GM23248 (cell line): ENCODE measurements at places on chromosomes 5 and 9. TPM values are rescaled to one million over a fixed set of nuclear protein-coding genes. Genes with fewer than 3 reads are reported as not detected.

DNA sequence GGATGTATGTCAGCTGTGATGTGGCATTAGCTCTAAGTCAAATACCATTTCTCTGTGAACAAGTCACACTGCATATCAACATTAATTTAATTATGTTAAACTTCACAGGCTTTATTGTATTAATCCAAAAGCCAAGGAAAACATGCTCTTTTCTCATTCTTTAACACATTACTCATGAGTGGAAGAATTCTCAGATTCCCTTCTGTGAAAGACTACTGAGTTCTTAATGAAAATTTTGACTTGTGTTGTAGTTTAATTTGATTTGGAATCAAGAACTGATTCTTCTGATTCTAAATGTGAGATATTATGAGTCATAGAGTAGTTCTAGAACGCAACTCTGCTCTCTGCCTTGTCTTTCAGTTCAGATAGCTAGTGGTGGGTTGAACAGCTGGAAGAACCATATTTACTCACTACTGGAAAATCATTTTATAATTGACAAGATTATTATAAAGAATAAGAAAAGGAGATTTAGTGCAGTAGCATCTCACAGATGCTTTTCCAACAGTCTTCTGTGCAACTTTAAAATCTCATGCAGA lies 90.6 kb downstream of the VCAN start:
- DNase-seq = peak; percentile 39

ADRB2 gene
- total RNA-seq = 0.65 TPM in 1 of 2 replicates, not detected in the other

TXNDC8 gene
- not detected in 2 replicates for total RNA-seq

DNA sequence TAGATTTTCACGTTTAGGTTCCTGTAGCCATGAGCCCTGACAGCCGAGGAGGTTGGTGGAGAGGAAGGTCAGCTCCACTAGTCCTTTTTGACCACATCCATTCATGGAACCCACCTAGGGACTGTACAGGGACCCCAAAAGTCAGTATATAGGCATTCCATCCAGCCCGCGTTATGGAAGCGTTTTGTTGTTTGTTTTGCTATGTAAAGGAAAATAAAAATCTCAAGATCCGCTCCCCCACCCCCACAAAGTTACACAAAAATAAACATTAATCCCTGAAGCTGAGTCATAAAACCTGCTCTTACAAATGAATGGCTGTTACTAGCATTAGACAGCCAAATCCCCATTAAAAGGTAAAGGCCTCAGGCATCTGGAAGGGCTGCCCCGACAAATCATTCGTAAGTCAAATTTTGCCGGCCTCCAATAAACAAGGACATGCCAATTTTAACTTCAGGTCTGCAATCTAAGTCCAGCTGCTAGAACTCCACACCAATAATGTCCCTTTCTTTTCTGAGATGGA lies 292.9 kb downstream of the MED10 start:
- DNase-seq = no peak

DNA sequence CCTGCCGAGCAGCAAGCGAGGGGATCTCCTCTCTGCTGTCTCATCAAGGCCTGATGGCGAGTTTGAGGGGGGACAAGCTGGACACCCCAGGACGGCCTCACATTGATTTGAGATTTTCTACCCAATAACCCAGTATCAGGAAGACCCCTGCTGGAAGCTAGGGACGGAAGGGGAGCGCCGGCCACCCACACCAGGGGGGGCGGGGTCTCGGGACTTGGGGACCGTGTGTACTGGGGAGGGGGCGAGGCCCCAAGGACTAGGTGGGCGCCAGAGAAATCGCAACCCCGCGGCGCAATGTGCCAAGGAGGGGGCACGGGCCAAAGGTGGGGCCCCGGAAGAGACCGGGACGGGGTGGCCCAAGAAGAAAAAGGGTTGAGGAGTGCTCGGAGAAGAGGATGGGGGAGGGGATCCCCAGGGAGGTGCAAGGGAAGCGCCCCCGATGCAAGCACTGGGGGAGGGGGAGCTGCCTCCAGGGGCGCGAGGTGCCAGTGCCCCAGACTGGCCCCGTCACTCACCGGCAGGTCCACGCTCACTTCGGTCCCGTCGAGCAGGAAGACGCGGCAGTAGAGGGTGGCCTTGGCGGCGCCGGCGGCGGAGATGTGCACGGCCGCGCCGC lies 1.1 kb downstream of the EPB41L4B start:
- peak; percentile 38 for DNase-seq

DNA sequence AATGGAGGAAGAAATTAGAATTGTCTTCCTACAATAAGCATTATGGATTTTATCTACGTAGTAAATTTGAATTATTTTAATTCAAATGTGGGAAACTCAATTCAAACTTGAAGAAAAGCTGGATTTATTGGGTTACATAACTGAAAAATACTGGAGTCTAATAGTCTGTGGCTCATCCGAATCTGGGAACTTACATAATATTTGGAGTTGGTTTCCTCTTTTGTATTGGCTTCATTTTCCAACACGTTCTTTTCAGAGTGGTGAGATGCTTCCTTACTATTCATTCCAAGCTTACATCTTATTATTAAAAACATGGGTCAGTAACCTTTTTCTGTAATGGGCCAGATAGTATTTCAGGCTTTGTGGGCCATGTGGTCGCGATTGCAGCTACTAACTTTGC lies 164.8 kb downstream of the ARHGAP26 start:
- no peak for DNase-seq

HTR4 gene
- total RNA-seq = not detected in 2 replicates

GRCh38 chr5:35476797-35477196 lies 140.9 kb upstream of the SPEF2 start:
- DNase-seq = no peak

FABP6 gene
- total RNA-seq = not detected in 2 replicates

DNA sequence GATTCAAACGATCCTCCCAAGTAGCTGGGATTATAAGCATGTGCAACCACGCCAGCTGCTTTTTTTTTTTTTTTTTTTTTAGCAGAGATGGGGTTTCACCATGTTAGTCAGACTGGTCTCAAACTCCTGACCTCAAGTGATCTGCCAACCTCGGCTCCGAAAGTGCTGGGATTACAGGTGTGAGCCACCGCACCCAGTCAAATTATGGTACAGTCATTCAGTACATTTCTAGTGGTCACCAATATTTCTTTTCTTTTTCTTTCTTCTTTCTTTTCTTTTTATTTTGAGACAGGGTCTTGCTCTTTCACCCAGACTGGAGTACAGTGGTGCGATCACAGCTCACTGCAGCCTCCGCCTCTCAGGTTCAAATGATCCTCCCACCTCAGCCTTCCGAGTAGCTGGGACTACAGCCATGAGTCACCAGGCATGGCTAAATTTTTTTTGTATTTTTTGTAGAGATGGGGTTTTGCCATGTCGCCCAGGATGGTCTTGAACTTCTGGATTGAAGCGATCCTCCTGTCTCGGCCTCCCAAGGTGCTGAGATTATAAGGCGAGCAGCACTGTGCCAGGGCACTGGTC lies 25.4 kb upstream of the DCP2 start:
- DNase-seq = no peak

SPDL1 gene
- 123 and 215 TPM in 2 replicates for total RNA-seq

DNA sequence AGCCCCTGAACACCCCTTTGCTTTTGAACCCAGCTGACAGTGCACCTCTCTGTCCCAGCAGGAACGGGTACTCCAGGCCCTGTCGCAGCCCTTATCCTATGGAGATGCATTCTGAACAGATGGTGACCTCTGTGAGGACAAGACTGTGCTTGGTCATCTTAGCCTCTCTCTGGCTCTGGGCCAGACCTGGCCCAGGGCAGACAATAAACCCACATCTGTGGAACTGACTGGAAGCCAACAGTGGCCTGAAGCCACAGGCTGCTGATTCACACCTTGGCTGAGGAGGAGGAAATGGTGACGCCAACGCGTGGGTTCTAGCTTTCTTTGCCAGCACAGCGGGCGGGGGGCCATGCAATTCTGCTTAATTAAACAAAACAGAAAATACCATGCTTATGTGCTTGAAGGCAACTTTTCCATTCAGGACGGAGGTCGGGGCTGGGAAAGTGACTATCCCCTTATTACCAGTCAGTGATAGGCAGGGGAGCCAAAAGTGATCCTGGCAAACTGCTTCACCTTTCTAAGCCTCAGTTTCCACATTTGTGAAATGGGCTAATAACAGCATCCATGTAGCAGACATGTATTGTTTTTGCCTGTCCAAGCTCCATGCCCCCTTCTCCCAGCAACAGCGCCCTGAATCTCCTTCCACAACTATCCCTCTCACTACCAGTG lies 10.8 kb downstream of the SH3PXD2B start:
- DNase-seq = peak; percentile 97

SLC34A3 gene
- not detected in 2 replicates for total RNA-seq

GRCh38 chr5:132829742-132830435 lies 558 bp downstream of the SHROOM1 start:
- DNase-seq = peak; percentile 90

DNA sequence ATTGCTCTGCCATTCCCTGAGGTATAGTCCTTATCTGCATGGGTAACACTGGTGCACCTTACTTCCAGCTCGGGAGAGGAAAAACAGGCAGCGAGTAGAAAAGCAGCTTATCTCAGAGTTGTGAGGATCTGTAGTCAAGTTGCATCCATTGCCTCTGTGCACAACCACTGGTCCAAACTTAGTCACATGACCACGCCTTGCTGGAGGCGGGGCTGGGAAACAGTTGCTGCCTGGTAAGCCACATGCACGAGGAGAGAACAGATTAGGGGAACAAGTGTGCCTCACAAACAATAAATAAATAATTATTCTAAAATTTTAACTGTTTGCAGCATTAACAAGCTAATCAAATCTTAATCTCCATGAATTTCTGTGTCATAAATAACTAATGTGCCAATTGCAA lies 18.6 kb downstream of the ZNF622 start:
- peak; percentile 13 for DNase-seq

DNA sequence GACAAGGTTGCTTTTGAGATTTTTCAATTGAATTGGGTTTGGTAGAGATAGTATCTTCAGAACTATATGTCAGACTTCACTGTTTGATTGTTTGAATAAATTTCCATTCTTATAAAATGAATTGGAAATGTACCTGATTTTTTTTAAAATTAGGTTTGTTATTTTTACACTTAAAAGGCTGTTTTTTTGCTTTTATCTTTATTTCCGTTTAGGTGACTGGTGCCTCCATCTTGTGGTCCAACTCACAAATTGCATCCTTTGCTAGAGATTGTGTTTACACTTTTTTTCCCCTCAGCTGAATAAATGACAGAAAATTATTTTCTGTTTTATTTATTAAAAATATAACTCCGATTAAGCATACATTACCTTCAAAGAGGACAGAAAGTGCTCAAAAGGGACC lies 15.6 kb downstream of the NDUFAF2 start:
- DNase-seq = peak; percentile 64

DNA sequence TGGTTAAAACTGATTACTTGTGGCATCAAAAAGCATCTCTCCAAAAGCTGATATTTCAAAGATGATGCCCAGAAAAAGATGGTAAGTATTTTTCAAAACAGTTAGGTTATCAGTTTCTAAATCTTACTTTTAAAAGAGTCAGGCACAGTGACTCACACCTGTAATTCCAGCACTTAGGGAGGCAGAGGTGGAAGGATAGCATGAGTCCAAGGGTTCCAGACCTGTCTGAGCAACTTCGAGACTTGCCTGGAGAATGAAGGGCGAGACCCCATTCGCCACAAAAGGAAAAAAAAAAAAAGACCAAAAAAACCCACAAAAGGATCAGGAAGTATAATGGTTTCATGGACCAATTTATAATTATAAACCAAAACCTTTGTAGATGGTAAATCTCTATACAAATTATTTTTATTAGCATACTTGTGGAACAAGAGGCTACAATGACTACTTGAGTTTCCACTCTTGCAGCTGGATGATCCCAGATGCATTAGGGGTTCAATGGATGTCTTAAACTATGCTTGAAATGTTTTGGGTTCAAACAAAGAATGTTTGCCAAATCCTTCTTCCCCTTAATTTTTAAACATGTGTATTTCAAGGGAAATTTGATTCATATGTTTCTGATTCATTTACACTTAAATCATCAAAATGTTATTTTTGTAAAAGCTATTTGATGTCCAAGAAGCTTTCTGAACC lies 96.1 kb downstream of the ADAMTSL1 start:
- peak; percentile 18 for DNase-seq

C1QTNF2 gene
- 0.22 TPM in 1 of 2 replicates, not detected in the other for total RNA-seq

- DNase-seq = no peak
These were observed 258.1 kb downstream of the IRX2 start for GRCh38 chr5:2493356-2493755.

DNA sequence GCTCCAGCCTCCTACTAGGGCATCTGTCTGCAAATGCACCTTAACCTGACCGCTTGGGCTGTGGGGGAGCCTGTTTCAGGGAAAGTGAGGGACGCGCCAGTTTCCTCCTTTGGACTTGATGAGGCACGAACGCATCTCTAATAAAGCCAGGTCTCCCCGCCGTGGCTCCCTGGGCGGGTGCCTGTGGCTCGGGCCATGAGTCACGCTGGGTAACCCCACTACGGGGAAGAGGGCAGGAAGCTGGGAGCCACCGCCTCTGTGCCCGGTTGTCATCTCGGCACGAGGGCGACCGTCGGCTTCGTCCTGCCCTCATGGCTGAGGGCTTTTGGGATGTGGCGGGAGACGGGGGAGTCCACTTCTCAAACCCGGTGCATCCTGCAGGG lies 12.1 kb downstream of the NOTCH1 start:
- DNase-seq = no peak

- DNase-seq = peak; percentile 96
These were observed 11.9 kb downstream of the GLIPR2 start for GRCh38 chr9:36148311-36149051.

- peak; percentile 7 for DNase-seq
These were observed 297.0 kb upstream of the HAPLN1 start for GRCh38 chr5:84017523-84018172.

NR5A1 gene
- not detected in 2 replicates for total RNA-seq

DOK3 gene
- 0.25 and 0.97 TPM in 2 replicates for total RNA-seq

GRIN3A gene
- total RNA-seq = not detected in 2 replicates

DNA sequence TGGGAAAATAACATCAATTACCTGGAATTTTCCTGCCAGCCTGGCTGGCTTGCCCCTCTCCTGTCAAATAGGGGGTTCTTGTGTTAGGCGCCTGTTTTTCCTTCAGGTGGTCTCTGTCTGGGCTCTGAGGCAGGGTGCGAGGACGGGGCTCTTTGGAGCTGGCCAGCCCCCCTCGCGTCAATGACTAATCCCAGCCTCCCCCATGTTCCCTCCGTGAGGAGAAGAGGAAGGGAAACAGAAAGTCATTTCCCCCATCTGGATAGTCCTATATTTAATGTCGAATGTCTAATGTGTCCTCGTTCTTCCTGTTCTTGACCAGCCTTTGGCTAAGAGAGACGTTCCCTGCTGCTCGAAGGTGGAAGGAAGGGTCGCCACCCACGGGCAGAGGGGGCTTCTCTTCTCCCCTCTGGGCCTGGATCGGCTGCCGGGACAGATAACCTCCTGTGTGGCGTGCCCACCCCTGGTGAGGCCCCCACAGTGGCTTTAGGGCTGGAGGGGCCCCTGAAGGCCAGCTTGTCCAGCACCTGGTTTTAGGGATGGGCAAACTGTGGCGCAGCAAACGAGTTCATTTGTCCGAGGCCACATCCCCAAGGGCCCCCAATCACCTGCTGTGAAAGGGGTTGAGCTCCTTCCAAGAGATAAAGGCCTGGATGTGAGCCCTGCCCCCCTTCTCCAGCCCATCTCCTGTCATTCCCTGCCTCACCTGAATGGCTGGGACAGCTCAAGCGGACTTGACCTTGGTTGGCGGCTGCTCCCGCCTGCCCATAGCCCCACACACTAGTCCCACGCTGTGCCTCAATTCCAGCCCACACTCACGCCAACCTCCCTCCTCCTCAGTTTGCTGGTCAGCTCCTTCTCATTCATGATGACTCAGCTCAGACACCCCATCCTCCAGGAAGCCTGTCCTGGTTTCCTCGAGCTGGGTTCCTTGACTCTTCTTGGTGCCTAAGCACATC lies 35.9 kb upstream of the UNC5A start:
- no peak for DNase-seq
